ENCODE measurements at places on chromosomes 2 and 18.

DNA sequence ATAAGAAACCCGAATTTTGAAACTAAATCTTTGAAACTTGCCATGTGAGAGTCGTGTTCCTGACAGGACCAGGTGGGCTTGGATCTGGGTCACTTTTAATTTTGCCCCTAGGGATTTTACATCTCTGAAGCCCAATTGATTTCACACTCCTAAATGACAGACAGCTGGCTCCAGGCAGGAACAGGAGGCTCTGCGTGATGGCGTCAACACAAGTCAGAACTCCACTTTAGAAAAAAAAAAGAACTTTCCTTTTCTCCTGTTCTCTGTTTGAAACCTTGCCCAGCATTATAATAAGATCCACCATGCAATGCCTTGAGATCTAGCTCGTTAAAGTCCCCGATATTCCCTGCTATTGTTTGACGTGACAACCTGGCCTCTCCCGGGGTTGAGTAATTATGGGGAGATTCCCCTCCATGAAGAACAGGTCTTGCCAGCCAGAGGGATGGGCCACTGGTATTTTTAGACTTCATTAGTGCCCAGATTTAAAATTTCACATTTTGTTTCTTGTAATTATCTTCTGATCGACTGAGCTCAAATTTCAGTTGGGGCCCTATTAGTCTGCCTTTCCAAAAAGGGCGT is 260.3 kb downstream of the KLHL29 start:
- no peak for DNase-seq

- DNase-seq: no peak
Observed at GRCh38 chr2:174833737-174834136, 69.5 kb upstream of the CHRNA1 start.

GRCh38 chr2:72695676-72696075 is 130.2 kb downstream of the EXOC6B start:
- no peak for DNase-seq

DNA sequence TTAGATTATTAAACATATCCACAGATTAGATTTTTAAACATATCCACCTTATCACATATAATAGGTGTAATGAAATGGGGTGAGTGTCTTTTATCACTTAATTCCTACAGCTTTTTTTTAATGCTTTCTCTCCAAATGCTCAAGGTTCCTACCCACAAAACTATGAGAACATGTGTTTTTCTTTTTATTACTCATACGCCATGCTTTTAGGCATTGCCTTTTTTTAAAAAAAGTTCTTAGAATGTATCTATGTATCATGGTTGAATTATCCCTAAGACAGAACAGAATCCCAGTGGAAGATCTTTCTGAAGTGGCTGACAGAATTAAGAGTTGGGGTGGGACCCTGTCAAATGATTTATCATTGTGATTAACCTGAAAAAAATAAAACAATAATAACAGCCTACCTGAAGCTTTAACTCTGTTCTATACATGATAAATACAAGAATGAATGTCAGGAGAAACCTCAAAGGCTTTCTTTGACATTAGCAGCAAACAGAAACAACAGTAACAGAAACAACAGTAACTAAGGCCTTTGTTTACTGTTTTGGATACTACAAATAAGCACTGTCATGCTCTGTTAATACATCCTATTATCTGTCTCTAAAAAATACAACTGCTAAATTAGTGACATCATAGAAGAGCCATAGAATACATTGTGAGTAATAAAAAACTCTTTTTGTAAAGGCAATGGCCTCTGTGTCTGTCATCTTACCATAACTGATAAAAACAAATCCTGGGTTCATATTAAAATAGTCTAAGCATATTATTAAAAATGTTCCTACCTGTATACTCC is 4.1 kb upstream of the ZNF397 start:
- no peak for DNase-seq

DNA sequence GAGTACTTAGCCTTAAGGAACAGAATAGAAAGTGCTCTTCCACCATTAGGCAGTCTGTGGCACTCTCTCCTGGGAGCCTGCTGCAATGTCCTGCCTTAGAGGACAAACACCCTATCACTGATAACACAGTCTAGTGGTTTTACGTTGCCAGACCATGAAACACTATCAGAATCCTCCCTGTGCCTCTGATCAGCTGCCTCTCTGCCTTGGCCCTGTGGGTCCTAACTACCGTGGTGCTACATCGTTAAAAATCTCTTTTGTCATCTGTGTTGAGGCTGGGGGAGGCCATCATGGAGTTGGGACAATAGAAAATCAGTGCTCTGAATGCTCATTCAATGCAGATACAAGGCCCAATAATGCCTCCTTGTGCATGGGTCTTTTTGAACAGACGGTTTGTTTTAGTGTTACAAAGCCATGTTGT is 11.9 kb upstream of the APCDD1 start:
- no peak for DNase-seq

DNA sequence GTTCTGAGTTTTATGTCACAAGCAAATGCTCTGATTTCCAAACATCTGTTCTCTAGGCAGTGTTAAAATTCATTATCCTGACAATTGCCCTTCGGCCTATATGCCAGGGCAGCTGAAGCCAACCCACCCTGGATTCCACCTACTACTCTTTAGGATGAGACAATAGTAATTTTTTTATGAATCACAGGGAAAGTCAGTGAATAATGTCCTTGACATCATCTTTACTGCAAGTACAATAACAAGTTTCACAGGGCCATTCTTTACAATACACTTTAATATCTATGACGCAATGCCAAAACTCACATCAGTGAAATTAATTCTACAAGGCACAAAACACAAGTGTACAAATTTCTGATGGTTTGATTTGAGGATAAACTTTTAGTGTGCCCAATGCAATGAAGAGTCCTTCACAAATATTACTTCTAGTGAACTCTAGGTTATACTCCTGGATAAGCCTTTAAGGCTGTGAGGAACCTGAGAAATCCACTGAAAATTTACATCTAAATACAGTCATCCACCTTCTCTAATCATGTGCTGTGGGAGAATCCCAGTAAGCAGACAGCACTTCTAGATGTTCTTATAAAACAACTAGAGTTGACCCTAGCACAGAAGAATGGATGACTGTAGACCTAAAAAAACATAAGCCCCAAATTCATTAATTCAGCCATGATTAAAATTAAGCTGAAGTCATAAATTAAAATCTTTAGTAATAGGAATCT is 77.3 kb upstream of the CTLA4 start:
- DNase-seq: no peak

DNA sequence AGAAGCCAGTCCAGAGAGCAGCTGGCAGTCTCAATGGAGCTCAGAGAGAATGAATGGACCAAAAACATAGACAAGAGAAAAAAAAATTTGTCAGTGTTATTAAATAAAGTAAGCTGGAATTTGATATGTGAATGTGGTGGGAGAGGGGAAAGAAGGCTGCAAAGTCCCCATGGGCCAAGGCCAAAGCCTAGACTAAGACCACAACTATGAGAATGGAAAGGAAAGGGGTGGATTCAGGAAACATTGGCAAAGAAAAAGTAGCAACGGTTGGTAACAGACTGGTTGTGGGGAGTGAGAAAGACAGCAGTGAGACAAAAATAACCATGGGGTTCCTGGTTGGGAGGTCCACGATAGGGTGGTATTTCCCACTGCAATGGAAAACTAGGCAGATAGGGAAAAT is 47.0 kb downstream of the ZEB2 start:
- DNase-seq: no peak

All from activated T-cell treated with anti-CD3 and anti-CD28 coated beads for 48 hours (primary cell).